Neural crest cell (in vitro differentiated cells): ENCODE measurements at places on chromosomes 6 and 20. TPM values are rescaled to one million over a fixed set of nuclear protein-coding genes. Genes with fewer than 3 reads are reported as not detected.

DNA sequence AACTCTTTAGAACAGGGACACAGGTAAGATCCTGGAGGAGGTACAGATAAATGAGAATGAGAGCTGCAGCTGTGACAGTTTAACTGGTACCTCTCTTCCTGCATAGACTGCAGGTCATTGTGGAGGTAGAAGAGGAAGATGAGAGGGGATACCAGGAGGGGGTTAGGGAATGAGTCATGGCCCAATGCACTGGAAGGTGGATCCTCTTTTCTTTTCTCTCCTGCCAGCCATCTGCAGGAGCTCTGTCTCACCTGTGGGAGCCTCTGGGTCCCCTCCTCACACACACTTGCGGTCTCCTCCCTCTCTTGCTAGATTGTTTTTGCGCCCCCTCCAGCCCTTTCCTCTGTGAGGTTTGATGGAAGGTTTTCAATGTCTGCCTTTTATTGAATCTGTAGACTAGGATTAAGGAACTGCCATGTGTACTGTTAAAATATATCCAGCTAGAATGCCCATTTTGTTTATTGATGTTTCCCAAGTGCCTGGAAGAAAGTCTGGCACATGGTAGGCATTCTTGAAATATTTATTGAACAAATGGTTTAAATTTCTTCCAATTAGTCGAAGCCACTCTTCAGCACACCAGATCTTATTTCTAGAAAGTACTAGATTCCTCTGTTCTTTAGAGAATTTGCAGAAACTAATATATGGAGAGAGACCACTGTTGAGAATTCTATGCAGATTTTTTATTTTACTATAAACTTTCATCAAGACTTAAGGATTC is 13.0 kb downstream of the C6orf163 start:
- no peak for DNase-seq

GRCh38 chr6:110196874-110197273 is 16.6 kb downstream of the CDC40 start:
- no peak for DNase-seq

- no peak for DNase-seq
Measured at GRCh38 chr6:13461805-13462204, 25.6 kb downstream of the GFOD1 start.

DNA sequence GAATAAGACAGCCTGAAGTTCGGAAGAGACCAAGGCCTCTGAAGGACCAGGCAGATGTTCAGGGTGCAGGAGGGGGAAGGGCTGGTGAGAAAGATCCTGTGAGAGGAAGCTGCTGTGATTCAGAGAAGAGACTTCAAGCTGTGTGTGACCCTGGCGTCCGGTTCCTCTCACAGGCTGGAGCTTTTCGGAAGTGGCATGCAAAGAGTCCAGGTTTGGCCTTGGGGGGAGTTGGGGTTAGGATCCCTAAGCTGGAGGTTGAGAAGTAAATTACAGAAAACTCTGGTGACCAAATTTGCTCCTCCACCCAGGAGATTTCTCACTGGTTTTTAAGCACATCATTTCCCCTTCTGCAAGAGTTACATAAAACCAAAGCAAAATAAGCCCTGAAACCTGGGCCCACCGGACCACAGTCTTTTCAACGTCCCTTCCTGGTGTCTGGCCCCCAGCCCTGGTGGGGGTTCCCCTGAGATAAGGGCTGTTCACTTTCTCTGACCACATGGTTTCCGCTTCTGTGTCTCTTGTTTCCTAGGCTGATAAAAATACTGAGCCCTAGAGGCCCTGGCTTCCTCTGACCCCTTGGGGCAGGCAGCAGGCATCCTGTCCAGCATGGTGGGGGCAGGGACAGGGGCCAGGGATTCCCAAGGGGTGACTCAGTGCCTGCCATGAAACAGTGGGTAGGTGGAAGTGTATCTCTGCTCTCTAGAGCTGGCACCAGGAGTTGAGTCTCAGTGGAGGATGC is 12.0 kb upstream of the LTA start:
- no peak for DNase-seq

DNA sequence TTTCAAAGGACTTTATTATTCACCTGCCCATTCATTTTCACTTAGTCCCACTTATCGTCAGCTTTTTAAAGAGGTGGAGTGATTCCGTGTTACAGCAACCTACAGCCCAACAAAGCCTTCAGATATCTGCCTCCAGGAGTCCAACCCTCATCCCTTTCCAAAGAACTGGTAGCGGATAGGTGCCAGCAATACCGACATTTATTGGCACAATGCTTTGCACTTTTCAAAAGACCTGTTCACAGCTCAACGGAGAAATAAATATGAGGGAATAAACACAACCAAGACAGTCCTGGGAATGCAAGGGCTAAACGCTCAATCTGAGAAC is 819 bp upstream of the MTRF1L start:
- no peak for DNase-seq

DNA sequence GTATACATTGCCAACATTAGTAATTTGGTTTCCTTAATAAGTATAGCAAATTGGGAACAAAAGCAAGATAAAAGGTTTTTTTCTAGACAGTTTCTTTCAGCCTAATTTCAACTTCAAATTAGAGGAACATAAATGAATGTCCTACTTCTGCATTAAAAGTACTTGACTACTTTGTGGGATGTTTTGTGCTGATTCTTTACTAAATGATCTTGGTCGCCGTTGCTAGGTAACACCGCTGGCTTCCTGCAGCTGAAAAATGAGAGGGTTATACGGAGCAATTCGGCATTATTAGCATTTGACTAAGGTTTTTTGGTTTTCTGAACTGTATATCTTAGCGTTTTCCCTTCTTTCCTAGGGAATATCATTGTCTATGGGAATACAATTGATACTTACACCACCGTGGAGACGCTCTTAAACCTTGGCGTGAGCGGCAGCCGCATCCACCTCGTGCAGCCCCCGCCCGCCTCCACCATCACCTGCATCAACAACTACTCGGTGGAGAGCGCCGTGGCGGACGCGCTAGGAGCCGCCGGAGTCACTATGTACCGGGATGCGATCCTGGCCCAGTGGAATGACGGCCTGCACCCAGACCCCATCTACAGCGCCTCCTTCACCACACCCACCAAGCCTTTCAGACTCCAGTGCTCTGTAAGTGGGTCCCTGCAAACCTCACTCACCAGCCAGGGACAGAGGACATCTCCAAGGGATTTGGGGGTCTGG is 90.9 kb upstream of the INSM1 start:
- DNase-seq, result no peak

- no peak for DNase-seq
Measured at GRCh38 chr20:55160037-55160436, 684.6 kb downstream of the DOK5 start.

- no peak for DNase-seq
Measured at GRCh38 chr6:24755279-24755678, 19.5 kb upstream of the GMNN start.

GRCh38 chr6:144811140-144811539 is 526.0 kb downstream of the UTRN start:
- DNase-seq, result no peak

The SLC35F1 gene
- total RNA-seq, result 41.4 and 43.1 TPM in 2 replicates

DNA sequence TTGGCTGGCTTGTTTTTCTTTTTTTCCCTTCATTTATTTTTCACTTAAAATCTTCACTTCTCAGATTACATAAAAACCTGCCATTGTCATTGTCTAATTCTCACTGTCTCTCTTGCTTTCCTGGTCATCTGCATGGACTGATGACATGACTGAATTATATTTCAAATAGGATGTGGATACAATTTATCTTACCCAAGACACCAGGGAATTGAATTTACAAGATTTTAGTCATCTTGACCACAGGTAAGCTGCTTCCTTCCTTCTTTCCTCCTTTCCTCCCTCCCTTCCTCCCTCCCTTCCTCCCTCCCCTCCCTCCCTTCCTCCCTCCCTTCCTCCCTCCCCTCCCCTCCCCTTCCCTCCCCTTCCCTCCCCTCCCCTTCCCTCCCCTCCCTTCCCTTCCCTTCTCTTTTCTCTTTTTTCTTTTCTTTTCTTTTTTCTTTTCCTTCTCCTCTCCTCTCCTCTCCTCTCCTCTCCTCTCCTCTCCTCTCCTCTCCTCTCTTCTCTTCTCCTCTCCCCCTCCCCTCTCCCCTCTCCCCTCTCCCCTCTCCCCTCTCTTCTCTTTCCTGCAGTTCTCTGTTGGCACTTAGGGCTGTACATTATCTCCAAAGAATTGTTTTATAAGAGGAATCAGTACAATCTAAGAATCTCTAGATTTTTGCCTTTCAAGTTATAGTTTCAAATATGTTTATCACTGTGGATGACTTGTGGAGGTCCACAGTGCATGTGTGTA is 171.5 kb downstream of the CARMIL1 start:
- DNase-seq, result no peak

GRCh38 chr6:138377844-138378243 is at the start of gene SMIM28:
Gene SMIM28, plus strand, starts transcription at chr6:138377905. Its CDS starts 168 bp downstream, at chr6:138378073.
- DNase-seq, result no peak

The POLR1H gene
- 43.3 and 43.8 TPM in 2 replicates for total RNA-seq

DNA sequence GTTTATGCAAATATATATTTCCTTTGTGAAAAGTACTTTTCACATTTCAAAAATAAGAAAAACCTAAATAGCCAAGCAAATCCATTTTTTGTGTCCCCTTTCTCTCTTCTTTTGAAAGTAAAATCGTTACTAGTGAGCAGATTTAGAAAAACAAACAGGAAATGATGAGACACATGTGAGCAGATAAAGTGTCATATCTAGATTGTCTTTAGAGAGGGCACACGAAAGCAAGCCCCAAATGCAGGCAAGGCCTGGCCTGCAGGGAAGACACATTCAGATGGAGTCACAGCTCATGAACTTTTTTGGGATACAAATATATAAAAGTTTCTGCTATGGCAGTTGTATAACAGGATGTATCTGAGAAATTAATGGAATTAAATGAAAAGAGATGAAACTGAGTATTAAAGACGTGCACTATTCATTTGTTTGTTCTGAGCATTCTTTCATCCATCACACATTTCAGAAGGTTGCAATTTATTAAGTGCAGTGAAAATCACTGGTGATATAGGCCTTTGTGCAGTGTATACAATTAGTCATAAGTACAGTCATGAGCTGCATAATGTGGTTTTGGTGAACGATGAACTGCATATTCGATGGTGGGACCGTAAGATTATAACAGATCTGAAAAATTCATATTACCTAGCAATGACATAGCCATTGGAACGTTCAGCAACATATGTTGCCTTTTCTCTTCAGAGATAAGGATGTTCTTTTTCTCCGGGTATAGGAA is 101.4 kb downstream of the PACRG start:
- DNase-seq, result no peak

- no peak for DNase-seq
Measured at GRCh38 chr6:46217671-46218131, 46.9 kb upstream of the ENPP5 start.

- no peak for DNase-seq
Measured at GRCh38 chr6:159807150-159807858, 7.2 kb downstream of the PNLDC1 start.

DNA sequence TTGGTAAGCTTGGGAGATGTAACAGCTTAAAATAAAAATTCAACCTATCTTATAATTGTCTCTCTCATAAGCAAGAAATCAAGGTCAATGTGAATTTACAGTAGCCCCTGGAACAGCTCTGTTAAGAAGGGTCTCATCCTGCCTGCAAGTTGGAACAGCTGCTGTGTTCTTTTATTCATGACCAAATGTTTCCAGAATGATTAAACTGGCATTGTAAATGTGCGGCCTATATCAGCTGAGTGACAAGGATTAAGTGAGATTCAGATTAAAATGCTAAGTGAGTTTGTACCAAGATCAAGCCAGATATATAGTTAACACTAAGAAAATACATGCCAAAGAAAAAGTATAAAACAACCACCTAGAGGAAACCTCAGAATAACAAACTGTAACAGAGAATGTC is 45.3 kb upstream of the NRSN1 start:
- no peak for DNase-seq
